ENCODE measurements at places on chromosomes 5 and 9.

DNA sequence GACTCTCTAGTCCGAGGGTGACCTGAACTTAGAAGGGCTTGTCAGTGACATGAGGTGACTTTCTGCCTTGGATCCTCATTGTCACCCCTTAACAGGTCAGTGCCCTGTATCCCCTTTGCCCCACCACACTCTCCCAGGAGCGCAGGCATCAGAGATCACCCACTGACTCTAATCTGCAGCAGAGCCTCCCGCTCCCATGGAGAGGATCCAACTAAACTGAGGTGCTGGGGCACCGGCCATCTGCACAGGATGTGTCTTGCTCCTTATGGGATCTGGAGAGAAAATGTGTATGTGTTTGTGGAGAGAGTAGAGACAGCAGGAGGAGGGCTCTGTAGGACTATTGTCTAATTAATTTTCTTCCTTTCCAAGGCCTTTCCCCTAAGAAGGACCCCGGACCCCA lies 213.7 kb downstream of the ROR2 start:
- no peak for DNase-seq

GRCh38 chr5:114782869-114783268 lies 386.8 kb downstream of the TRIM36 start:
- DNase-seq: no peak

- DNase-seq: no peak
Measured at GRCh38 chr5:137333475-137333874, 165.7 kb downstream of the SPOCK1 start.

DNA sequence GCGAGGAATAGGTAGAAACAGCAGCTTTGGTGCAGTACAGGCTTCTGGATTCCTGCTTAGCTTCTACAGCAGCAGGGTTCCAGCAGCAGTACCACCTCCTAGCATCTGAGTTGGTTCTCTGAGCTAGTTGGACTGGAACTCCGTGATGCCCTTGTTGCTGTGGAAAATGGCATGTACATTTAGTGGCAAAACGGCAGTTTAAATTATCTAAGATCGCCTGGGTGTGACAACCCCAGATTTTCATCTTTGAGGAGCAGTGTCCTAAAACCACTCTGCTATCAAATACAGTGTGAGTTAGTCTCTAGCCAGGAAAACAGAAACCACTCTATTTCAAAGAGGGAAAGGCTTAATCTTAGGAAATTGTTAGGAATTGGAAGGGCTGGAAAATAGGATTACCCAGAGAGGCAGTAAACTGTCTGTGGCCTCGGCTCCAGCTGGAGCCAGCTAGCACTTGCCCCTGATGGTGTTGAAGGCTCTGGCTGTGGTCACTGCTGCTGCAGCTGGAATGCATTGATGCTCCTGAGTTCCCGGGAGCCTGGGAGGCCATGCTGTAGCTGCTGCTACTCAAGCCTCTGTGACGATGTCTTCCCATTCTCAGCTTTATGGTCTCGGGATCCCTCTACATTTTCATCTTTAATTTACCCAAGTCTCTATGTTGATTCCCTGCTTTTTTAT lies 29.4 kb downstream of the RAD23B start:
- DNase-seq: peak; percentile 87

- no peak for DNase-seq
Measured at GRCh38 chr9:104725014-104725413, 22.5 kb upstream of the NIPSNAP3A start.

GRCh38 chr9:137046088-137046787 lies at the start of gene NPDC1:
Gene NPDC1 (minus strand): TSS chr9:137046177. CDS start chr9:137045989, 188 bp downstream.
- peak; percentile 70 for DNase-seq

DNA sequence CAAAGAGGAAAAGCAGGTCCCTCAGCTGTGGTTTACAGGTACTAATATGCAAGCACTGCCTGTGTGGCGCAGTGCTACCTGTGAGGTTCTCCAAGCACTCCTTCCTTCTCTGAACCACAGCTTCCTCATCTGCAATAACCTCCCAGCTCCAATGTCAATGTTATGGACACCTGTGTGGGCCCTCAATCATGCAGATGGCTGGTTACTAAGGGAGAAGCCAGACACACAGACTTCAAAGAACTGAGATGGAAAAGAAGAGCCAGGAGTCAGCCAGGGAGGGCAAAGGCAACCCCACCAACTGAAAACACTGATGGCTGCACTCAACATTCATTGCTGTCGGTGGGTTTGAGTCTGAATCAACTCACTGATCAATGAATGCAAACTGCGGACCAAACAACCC lies 77.7 kb downstream of the NR6A1 start:
- no peak for DNase-seq

DNA sequence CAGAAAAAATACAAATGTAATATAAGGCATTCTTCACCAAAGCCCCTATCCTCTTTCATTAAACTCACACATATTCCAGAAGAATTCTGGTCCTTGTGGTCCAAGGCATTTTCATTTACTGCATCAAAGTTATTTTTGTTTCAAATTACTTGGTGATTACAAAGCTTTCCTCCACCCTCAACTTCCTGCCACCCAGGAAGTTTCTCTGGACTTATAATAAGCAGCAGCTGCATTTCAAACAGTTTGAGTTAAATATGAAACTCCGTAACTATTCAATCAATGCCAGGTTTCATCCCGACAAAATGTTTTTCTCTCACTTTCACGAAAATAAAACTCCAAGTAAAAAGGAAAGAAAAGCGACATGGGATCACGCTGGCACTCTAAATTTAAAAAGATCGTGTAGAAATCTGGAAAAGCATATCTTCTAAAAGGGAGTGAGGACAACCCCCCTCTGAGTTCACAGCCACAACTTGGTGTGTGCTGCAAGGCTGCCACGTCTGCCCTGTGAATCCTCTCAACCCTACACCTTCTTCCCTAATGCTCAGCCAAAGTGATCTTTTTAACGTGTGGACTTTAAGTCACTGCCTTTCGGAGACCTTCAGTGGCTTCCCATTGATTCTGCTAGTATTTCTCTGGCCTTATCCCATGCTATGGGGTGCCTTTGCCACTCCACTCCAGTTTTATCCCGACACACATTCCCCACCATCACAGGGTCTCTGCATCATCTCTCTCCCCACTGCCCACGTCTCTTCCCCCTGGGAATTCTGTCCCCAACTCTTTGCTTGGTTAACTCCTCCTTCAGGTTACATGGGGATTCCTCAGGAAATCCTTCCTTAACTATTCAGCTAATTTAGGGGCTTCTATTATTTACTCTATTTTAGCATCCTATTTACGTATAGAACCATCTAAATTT lies 91.1 kb upstream of the CER1 start:
- no peak for DNase-seq

GRCh38 chr5:58064801-58065200 lies 395.1 kb downstream of the PLK2 start:
- DNase-seq: no peak

- peak; percentile 69 for DNase-seq
Measured at GRCh38 chr5:149062371-149063016, 368 bp downstream of the SH3TC2 start.

GRCh38 chr5:51665251-51665593 lies 282.0 kb downstream of the ISL1 start:
- no peak for DNase-seq

DNA sequence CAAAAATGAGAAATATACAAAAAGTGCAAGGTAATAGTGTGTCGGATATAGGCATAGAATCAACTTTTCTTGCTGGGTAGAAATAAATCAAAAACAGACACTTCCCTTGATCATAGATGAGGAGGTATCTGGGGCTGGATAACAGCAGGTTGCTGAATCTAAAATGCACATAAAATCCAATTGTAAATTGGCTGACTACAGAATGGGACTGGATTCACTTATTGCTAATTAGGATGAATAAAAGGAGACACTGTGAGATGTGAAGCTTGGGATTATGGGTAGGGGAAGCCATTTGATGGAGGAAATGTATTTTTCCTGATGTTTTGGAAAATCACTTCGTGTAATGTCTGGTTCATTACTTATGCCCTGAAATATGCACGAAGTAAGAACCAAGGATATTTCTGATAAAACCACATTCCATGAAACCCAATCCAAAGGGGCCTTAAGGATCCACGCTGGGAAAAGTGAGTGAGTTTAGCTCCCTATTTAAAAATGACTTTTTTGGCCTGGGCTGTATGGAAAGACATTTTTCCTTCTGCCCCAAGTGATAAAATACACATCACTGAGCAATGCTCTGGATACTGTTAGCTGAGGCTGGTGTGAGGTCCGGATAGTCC lies 136.1 kb downstream of the MARCHF11 start:
- no peak for DNase-seq

- DNase-seq: no peak
Measured at GRCh38 chr9:101114317-101114716, 85.8 kb downstream of the PLPPR1 start.

GRCh38 chr5:165521816-165522610 lies 2016.6 kb downstream of the MAT2B start:
- peak; percentile 39 for DNase-seq

- DNase-seq: no peak
Measured at GRCh38 chr5:67347821-67348220, 151.2 kb upstream of the CD180 start.

- DNase-seq: no peak
Measured at GRCh38 chr9:36993933-36994764, 39.9 kb downstream of the PAX5 start.

DNA sequence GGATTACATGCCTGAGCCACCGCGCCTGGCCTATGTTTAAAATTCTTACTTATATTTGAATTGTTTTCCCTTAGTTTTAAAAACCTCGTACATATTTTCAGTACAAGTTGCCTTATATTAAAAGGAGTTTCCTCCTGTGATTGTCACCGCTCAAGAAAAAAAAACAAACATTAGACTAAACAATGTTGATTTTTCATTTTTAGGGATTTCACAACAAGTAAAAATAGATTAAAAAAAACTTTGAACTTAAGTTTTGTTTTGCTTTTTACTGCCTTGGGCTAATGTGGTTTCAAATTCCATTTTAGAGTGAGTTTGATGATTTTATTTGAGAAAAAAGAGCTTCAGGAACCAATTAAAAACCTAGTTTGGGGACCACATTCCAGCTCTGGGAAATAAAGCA lies 1196.6 kb upstream of the CDH18 start:
- DNase-seq: no peak

GRCh38 chr9:29826421-29826820 lies 2253.1 kb upstream of the C9orf72 start:
- DNase-seq: no peak

- no peak for DNase-seq
Measured at GRCh38 chr5:146426305-146426704, 20.8 kb upstream of the TCERG1 start.

- DNase-seq: no peak
Measured at GRCh38 chr5:128225245-128226030, 141.9 kb downstream of the SLC12A2 start.

GRCh38 chr9:38622951-38623350 lies 2.6 kb upstream of the ANKRD18A start:
- no peak for DNase-seq

DNA sequence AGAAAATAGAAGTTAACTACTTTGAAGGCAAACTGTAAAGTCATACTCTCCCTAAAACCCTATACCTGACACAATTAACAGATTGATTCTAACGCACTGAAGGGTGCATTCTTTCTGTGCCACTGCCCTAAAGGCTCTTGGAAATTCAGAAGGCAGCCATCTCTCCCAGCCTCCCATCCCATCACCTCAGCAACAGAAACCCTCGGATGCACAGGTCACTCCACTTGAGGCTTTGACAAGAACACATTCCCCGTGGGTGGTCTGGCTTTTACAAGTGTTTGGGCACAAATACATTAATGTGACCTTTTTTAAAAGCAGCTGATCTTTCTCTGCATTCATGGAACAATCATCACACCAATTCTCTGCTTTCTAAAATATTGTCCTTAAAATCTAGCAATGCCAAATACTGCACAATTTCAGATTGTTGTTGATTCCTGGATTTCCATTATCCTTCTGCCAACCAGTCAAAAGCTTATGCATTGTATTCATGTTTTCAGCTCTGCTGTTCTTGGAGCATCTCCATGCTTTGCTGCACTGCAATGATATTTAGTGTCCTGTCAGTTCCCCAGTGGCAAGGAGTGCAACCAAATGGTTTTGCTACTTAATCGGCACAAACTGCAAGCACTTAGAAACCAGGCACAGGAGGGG lies 175.6 kb downstream of the TMEM161B start:
- DNase-seq: no peak

DNA sequence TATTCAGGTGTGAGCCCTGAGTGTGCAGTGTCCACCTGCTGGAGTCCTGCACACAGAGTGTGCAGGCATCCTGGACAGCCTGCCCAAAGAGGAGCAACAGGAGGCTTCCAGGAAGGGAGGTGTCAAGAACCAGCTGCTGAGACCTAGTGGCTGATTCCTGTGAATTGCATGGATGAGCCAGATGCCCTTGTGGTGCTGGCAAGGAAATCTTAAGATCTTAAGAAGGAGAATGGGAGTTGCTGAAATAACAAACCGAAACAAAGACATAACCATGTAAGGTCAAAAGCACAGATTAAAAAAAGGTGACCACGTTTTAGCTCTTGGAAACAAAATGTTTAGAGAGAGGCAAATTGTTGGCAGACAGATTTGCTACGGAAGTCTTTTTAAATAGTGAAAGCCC lies 29.3 kb upstream of the RPS23 start:
- peak; percentile 27 for DNase-seq

- DNase-seq: no peak
Measured at GRCh38 chr5:13809921-13810320, 134.6 kb downstream of the DNAH5 start.

DNA sequence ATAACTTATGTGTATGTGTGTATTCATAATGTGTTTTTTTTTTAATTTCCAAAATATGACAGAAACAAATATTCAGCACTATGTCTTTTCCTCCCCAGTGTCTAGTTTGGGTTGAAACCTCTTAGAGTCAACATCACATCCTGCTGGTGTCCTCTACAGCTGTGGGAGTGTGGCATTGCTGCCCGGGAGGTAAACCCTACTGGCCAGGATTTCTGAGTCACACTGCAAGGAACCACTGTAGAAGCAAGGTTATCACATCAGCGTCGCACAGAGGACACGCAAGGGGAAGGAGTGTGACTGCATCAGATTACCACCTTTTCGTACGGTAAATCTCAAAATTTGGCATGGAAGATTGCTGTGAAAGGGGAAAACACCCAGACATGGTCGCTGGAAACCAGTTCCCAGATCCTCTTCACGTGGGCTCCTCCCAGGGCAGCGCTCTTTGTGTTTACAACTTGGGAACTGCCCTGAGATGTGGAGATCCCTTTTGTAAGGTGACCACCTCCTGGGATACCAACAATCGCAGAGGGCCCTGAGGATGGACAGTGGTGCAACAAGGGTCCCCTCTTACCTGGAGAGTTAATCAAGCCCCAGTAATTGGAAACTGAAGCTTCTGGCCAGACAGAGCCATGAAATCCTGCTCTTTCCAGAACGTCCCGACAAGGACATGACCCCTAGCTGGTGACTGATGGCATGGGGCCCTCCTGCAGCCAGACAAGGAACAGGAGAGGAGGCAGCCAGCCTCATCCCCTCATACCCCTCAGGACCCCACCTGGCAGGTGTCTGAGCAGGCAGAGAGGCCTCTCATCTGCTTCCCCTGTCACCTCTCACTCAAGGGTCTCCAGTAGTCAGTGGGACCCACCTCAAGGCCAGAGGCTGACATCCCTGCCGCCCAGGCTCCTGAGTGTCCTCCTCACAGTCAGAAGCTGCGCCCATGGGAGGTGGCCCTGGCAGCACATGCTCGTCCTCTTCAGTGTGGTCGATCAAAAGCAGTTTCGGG lies 194.7 kb downstream of the MED10 start:
- no peak for DNase-seq

Measured in fibroblast of villous mesenchyme (primary cell).